Activated T-helper 1 cell treated with anti-CD3 and anti-CD28 coated beads, Interleukin-12 subunit alpha, Interleukin-12 subunit beta, Interleukin-2, Interleukin-4 antibody, amounts not matched to agents 30 ng/mL and 10 ng/mL and 1 ng/mL, durations not matched to agents 14 hours and 24 hours and 36 hours (primary cell): ENCODE measurements at places on chromosomes 4 and X. TPM values are rescaled to one million over a fixed set of nuclear protein-coding genes. Genes with fewer than 3 reads are reported as not detected.

Gene SLC7A11
- 2.6 and 2.7 TPM in 2 replicates for total RNA-seq

GRCh38 chr4:128513664-128514484 is 226.3 kb upstream of the PGRMC2 start:
- DNase-seq: no peak

Gene BMX
- not detected in 2 replicates for total RNA-seq

Gene GAGE12E
- not detected in 2 replicates for total RNA-seq

Gene MORF4L2
- 225 and 229 TPM in 2 replicates for total RNA-seq

DNA sequence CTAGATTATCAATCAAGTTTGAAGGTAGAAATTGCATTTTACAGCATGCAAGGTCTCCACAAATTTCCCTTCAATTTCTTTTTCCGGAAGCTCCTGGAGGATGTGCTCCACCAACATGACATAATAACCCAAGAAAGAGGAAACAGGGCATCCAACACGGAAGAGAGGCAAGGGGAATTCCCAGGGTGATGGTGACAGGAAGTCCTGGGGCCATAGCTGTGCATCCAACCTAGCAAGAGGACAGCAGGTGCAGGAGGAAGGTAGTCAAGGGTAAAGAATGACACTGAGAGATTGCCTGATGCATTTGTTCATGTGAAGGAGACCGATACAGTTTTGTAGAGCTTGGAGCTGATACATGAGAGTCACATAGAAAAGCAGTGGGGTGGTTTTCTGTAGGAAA is 115.7 kb upstream of the LSM6 start:
- DNase-seq: no peak

DNA sequence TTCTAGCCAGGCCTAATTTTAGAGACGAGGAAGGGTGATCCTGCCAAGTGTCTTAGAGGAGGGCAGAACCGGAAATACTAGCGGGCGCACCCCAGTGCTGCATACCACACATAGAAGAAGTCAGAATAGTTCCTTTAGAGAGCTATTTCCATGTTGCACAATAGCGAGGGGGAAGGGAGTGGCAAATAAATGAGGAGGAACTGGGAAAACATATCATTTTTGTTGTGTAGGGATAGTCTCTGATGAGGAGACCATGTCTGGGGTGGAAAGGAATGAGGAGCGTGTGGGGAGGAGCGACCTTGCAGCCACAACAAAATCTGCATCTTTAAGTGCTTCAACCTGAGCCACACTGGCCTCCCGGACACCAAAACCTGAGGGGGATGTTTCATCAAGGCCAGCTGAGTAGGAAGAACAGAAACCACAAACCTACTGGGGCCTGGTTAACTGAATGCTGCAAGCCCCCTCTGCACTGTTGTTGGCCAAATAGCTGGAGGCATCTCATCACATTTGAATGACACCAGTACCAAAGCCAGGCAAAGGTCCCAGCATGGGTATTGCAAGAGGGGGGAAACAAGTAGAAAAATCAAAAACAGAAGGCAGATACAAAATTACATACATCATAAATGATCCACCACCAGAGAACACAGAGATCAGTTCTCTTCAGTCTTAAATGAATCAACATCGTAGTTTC is 26.7 kb upstream of the C1QTNF7 start:
- no peak for DNase-seq

DNA sequence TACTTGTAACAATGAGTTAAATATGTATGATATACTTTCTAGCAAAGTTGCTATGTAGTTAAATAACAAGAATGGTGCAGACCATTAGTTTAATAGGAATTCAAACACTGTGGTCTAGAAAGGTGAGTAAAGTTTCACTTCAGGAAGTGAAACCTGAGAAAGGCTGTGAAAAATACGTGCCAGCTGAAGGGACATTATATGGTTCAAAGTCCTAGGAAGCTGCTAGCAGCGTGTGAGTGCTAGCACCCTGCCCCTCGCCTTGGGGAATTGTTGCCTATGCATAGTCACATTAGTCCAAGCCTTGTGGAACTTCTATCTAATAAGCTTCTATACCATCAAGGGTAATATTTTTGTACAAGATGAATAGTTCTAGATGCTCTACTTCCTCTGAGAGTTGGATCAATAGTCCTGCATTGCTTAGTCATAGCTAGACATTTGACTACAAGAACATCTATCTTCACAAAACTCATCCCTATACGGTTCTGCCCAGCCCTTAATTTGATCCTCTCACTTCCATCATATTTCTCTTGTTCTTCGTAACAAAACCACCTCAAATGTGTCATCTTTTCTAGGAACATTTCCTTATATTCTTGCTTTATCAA is 45.8 kb upstream of the ARSJ start:
- DNase-seq: no peak

DNA sequence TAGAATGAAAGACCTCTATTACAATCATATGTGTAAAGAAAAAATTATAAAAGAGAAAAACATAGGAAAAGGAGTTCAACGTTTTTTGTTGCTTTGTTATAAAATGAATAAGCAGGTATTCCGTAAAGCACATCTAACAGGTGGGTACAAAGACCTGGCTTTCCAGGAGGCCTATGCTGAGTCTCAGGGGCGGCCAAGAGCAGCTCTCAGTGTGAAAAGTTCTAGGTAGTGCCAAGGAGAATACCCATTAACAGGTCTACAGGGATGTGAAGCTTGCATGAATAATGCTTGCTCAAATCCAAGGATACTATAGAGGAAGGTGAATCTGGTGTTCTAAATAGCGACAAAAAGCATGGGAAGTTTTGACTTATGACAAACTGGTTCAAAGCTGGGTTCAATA is 944.4 kb downstream of the PDHA2 start:
- no peak for DNase-seq

Gene SOX3
- not detected in 2 replicates for total RNA-seq

DNA sequence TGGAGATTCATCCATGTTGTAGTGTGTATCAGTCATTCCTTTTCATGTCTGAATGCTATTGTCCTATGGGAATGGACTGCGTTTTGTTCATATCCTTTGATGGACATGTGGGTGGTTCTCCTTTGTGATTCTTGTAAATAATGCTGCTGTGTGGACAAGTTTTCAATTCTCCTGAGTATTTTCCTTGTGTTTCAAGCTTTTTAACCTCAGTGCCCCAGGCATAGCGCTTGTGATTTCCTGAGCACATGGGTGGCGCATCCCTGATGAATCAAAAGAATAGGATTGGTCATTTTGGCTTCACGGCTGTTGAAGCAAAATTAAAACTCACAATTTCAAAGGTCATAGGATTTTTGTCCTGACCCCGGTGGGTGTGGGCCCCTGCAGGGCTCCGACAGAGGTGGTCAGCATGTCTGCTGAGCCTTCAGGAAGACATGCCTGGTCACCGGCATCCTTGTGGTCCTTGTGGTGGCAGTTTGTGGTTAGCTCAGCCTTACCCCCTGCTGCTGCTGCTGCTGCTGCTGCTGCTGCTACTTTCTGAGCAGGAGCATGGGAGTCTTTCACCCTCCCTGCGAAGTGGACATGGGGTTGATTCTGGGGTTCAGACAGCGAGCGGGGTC is 30.0 kb downstream of the SHROOM2 start:
- DNase-seq: no peak

Gene ADH1B
- total RNA-seq: not detected in 2 replicates

GRCh38 chrX:104136241-104137019 is 20.4 kb downstream of the SLC25A53 start:
- DNase-seq: peak; percentile 11

DNA sequence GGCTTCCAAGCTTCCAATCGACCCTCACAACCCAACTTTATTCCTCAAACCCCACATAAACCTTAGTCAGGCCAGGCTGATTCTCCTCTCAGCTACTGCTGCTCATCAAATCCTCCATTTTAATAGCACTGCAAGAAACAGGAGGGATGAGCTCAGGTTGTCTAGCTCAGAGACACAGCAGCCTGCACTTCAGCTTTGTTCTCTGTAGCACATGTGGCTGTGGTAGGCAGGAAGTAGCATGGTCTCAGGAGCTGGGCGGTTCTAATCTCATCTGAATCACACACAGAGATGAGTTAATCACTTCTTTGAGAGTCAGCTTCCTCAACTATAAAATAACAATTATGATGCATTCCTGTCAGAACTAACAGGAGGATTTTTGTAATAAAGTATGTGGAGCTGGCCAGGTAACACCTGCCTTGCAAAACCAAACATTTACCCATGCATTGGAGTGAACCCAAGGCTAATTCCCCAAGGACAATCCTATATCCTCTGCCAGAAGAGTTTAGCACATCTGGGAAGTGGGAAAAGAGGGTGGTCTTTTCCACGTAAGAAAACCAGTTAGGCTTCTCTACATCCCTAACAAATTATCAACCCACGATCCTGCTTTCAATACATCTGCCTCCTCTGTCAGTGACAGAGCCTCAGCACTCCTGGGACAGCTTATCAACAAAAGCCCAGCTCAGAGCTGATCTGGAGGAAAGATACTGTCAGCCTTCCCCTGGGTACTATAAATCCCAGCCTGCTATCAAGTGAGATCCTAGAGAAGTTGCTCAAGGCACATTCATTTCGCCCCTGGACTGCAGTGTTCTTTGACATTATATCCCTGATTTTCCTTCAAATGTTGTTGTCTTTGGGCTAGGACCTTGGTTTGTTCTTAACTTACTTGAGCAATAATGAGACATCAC is 32.8 kb downstream of the ELOVL6 start:
- peak; percentile 57 for DNase-seq

Gene OPHN1
- 0.03 and 0.05 TPM in 2 replicates for total RNA-seq
